ENCODE measurements at places on chromosomes 3 and 15.

GRCh38 chr3:185815391-185816282 lies 9.2 kb downstream of the IGF2BP2 start:
- H3K4me1 ChIP-seq = peaks cover 83% of the 10 kb centered on the region
- H3K27ac ChIP-seq = no peak overlapping the region
- no peaks in the 10 kb centered on the region for H3K27me3 ChIP-seq
- H3K4me3 ChIP-seq = no peak overlapping the region
- DNase-seq = no peak

DNA sequence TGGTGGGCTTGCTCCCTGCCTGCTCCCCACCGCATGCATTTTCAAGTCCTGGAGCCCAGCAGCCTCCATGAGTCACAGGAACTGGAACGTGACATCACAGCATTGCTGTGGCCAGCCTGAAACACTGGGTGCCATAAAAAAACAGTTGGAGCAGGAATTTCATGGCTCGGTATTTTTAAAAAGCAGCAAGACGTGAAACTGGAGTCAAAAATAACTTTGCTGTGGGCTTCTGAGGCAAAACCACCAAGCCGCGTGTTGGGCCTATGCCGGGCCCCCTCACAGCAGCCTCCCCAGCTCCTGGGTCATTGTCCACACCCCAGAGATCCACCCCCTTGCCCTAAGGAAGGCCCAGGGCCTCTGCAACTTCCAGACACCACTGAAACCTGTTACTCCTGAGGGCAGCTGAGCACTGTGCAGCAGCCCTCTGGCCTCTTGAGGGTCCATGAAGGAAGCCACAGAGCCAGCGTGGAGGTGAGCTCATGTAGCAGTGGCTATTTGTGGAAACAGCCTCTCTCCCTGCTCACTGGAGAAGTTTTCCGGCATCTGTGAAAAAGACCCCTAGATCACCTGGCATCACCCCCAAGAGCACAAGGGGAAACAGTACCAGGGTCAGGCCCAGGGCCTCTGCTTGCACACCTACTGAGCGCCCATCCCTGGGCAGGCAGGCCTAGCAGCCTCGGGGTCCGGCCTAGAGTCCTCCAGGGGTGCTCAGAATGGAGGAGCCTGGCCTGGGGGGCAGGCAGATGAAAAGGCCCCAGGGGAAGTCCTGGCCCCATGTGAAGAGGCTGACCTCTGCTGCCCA lies 34.0 kb upstream of the DUSP7 start:
- no peak overlapping the region for H3K4me3 ChIP-seq
- DNase-seq = peak; percentile 92
- no peaks in the 10 kb centered on the region for H3K36me3 ChIP-seq
- H3K27me3 ChIP-seq = no peaks in the 10 kb centered on the region
- peak overlapping the region; percentile 85 for H3K27ac ChIP-seq

DNA sequence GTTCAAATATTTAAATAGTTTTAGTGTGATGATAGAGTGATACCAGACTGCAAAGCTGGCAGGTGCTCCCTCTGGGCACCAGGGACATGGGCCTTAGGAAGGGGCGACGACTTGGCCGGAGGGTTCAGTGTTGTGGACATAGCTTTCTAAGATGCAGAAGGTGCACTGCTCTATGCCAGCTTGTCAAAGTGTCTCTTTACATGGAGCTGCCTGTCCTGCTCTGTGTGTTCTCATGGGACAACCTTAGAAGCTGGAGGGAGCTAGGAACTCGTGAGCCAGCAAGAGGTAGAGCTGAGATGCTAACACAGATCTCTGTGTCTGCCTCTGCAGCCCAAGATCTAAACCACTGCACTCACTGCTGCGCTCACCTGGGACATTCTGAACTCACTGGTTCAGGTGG lies 77.8 kb downstream of the SENP2 start:
- H3K4me3 ChIP-seq = no peak overlapping the region
- no peaks in the 10 kb centered on the region for H3K27me3 ChIP-seq
- peaks cover 18% of the 10 kb centered on the region for H3K4me1 ChIP-seq

- no peaks in the 10 kb centered on the region for H3K36me3 ChIP-seq
- peak; percentile 43 for DNase-seq
- H3K4me3 ChIP-seq = no peak overlapping the region
Observed at GRCh38 chr15:68797191-68797590, 23.5 kb downstream of the ANP32A start.

GRCh38 chr3:37992271-37993066 lies 1.9 kb downstream of the VILL start:
- H3K27me3 ChIP-seq = no peaks in the 10 kb centered on the region
- H3K4me1 ChIP-seq = peaks cover 10% of the 10 kb centered on the region
- no peaks in the 10 kb centered on the region for H3K36me3 ChIP-seq
- DNase-seq = no peak
- H3K4me3 ChIP-seq = no peak overlapping the region

GRCh38 chr3:189304465-189305351 lies 132.9 kb downstream of the TPRG1 start:
- H3K4me3 ChIP-seq = no peak overlapping the region
- H3K27ac ChIP-seq = no peak overlapping the region
- peaks cover 16% of the 10 kb centered on the region for H3K4me1 ChIP-seq
- DNase-seq = peak; percentile 46

GRCh38 chr15:77027111-77027696 lies 32.3 kb downstream of the PSTPIP1 start:
- no peak overlapping the region for H3K4me3 ChIP-seq
- peaks cover 7% of the 10 kb centered on the region for H3K4me1 ChIP-seq
- no peaks in the 10 kb centered on the region for H3K27me3 ChIP-seq

- peaks cover 30% of the 10 kb centered on the region for H3K4me1 ChIP-seq
- peak; percentile 37 for DNase-seq
Observed at GRCh38 chr15:87873516-87873915, 383.0 kb downstream of the NTRK3 start.

DNA sequence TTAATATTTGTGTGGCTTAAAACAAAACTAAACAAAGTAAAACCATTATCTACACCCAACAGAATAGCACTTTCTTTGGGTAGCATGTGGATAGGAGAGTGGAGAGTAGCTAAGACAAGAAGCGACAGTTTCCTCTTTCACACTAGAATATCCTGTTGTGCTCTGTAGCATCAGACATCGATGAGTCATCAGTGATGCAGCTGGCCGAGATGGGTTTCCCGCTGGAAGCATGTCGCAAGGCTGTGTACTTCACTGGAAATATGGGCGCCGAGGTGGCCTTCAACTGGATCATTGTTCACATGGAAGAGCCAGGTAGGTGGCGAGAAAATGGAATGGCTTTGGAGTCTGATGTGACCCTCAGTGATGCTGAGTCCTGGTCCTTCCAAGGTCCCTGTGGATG lies 108.1 kb downstream of the USP13 start:
- no peaks in the 10 kb centered on the region for H3K27me3 ChIP-seq
- peak; percentile 49 for DNase-seq
- no peak overlapping the region for H3K4me3 ChIP-seq
- H3K36me3 ChIP-seq = peaks cover 6% of the 10 kb centered on the region
- H3K4me1 ChIP-seq = peaks cover 4% of the 10 kb centered on the region

- no peaks in the 10 kb centered on the region for H3K36me3 ChIP-seq
- H3K4me3 ChIP-seq = no peak overlapping the region
- peak overlapping the region; percentile 53 for H3K27ac ChIP-seq
- DNase-seq = peak; percentile 72
- peaks cover 25% of the 10 kb centered on the region for H3K4me1 ChIP-seq
Observed at GRCh38 chr3:29822071-29822470, 541.2 kb downstream of the RBMS3 start.

DNA sequence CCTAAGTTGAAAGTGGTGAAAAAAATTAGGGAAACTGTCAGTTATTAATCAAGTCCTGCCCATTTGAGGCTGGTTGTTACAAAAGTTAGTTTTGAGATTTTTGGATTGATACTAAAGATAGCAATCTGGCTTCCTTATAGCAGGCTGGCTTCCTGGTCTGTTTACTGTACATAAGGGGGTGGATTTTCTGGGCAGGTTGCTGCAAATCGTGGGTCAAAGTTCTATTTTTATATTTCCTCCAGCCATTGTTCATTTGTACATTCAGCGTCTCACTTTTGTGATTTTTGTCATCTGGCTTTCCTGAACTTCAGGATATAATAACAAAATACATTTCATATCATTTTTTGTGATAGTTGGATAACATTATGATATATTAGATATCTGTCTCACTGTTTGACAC lies 49.5 kb downstream of the CLDN1 start:
- H3K4me3 ChIP-seq = no peak overlapping the region
- no peaks in the 10 kb centered on the region for H3K27me3 ChIP-seq
- no peak for DNase-seq
- H3K36me3 ChIP-seq = no peaks in the 10 kb centered on the region
- no peaks in the 10 kb centered on the region for H3K4me1 ChIP-seq

GRCh38 chr3:195698647-195699387 lies 22.0 kb upstream of the MUC20 start:
- H3K27ac ChIP-seq = no peak overlapping the region
- no peak overlapping the region for H3K4me3 ChIP-seq
- peaks cover 11% of the 10 kb centered on the region for H3K4me1 ChIP-seq
- no peak for DNase-seq
- H3K27me3 ChIP-seq = no peaks in the 10 kb centered on the region
- H3K36me3 ChIP-seq = no peaks in the 10 kb centered on the region

DNA sequence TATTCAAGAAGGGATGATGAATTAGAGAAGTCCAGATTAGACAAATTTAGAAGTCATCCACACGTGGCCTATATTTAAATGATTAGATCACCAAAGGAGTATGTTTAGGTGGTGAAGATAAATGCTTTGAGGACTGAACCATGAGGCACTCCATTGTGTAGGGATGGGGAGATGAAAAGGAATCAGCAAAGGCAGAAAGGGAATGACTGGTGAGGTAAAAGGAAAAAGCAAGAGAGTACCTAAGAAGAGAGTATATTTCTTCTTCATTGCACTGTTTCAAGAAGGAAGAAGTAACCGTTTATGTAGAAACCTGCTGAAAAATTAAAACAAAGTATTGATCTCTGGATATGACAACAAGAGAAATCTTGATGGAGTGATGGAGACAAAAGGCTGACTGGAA lies 40.7 kb downstream of the DENND4A start:
- H3K4me3 ChIP-seq = no peak overlapping the region
- DNase-seq = no peak
- no peak overlapping the region for H3K27ac ChIP-seq
- H3K36me3 ChIP-seq = peaks cover 7% of the 10 kb centered on the region
- no peaks in the 10 kb centered on the region for H3K4me1 ChIP-seq
- H3K27me3 ChIP-seq = no peaks in the 10 kb centered on the region

DNA sequence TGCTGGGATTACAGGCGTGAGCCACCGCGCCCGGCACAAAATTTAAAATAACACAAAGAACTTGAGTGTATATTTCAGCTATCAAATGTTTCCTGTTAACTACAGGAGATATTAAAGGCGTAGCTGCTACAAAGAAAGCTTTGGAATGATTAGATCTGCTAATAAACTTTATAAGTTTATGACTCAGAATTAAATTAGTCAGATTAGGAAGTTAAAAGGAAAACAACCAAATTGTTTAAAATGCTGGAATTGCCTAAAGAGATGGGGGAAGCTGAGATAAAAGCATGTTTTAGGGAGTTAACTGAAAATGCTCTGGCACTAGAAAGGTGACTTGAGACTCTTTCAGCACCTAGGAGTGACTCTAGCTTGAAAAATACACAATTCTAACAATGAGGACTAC lies 58.9 kb downstream of the COL8A1 start:
- H3K27ac ChIP-seq = no peak overlapping the region
- peaks cover 34% of the 10 kb centered on the region for H3K4me1 ChIP-seq
- H3K27me3 ChIP-seq = no peaks in the 10 kb centered on the region
- H3K4me3 ChIP-seq = no peak overlapping the region

DNA sequence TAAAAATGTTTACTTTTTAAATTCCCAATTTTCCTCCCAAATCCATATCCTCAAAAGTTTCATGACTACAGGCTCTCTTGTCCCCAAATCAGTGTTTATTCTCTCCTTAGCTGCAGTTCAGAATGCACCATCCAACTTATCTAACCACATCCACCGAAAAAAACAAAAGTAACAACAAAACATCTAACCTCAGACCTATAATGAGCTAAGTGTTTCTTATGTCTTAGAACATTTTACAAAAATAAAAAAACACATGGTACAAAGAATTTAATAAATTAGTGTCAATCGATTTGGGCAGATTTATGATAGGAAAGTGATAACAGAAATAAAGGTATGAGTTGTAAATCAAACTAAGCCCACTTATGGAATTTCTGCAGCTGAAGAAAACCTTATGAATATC lies 13.6 kb downstream of the SATB1 start:
- no peak overlapping the region for H3K4me3 ChIP-seq
- H3K4me1 ChIP-seq = no peaks in the 10 kb centered on the region
- DNase-seq = no peak
- no peak overlapping the region for H3K27ac ChIP-seq

- H3K4me1 ChIP-seq = peaks cover 30% of the 10 kb centered on the region
- no peaks in the 10 kb centered on the region for H3K36me3 ChIP-seq
- H3K4me3 ChIP-seq = no peak overlapping the region
- no peaks in the 10 kb centered on the region for H3K27me3 ChIP-seq
Observed at GRCh38 chr3:177488740-177489139, 291.5 kb upstream of the TBL1XR1 start.

GRCh38 chr3:108524537-108524936 lies 14.1 kb upstream of the MYH15 start:
- DNase-seq = peak; percentile 20
- no peaks in the 10 kb centered on the region for H3K36me3 ChIP-seq

- peaks cover 14% of the 10 kb centered on the region for H3K4me1 ChIP-seq
- no peak for DNase-seq
- H3K36me3 ChIP-seq = no peaks in the 10 kb centered on the region
- H3K27me3 ChIP-seq = no peaks in the 10 kb centered on the region
Observed at GRCh38 chr15:94066811-94067210, 164.6 kb upstream of the MCTP2 start.

DNA sequence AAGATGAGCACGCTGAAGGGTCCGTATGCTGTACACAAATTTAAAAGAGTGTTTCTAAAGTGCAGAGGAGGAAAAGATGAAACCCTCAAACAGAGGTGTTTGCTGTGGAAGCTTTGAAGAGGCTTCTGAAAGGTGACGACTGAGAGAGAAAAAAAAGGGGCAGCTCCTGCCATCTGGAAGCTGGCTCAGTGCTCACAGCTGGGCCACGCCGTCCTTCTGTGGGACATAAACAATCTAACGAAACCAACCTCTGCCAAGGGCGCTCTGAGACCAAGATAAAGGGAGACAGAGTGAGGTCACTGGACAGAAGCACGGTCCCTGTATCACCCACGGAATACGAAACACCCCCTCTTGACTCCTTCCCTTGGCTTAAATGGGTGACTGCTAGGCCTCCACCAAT lies 96.3 kb upstream of the SLC6A6 start:
- H3K27ac ChIP-seq = no peak overlapping the region
- no peak for DNase-seq
- peaks cover 7% of the 10 kb centered on the region for H3K4me1 ChIP-seq
- H3K36me3 ChIP-seq = no peaks in the 10 kb centered on the region
- H3K27me3 ChIP-seq = peaks cover 6% of the 10 kb centered on the region
